ENCODE measurements at places on chromosomes 7 and 10.

- H3K36me3 ChIP-seq = peaks cover 37% of the 10 kb centered on the region
- H3K27me3 ChIP-seq = no peaks in the 10 kb centered on the region
- peaks cover 8% of the 10 kb centered on the region for H3K4me1 ChIP-seq
- no peak overlapping the region for H3K27ac ChIP-seq
Observed at GRCh38 chr7:135200821-135201331, 10.4 kb downstream of the WDR91 start.

GRCh38 chr10:26485150-26485941, 47.2 kb downstream of the APBB1IP start:
- DNase-seq = peak; percentile 89
- H3K36me3 ChIP-seq = no peaks in the 10 kb centered on the region
- H3K27ac ChIP-seq = peak overlapping the region; percentile 76
- no peaks in the 10 kb centered on the region for H3K27me3 ChIP-seq

DNA sequence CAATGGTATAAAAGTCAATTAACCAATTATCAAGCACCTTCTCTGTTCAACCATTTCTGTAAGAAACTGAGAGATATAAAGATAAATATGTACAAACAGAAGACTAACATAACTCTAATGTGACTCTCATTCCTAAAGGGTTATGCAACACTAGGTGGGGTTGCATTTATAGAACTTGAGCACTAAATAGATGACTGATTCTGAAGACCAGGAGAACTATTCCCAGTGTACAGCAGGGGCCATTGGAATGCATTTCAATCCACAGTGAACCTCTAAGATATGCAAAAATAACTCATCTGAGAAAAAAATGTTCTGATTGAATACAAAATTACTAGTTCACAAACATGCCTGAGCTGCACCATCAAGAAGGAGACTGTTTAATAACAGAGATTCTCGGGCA, 341.2 kb upstream of the STEAP1 start:
- no peak overlapping the region for H3K4me3 ChIP-seq
- no peak overlapping the region for H3K27ac ChIP-seq
- no peaks in the 10 kb centered on the region for H3K27me3 ChIP-seq
- no peaks in the 10 kb centered on the region for H3K4me1 ChIP-seq

- H3K27ac ChIP-seq = peak overlapping the region; percentile 100
- peaks cover 3% of the 10 kb centered on the region for H3K4me1 ChIP-seq
- H3K27me3 ChIP-seq = no peaks in the 10 kb centered on the region
- no peaks in the 10 kb centered on the region for H3K36me3 ChIP-seq
- peak; percentile 33 for DNase-seq
Observed at GRCh38 chr7:32890010-32890792, 1.4 kb downstream of the KBTBD2 start.

GRCh38 chr7:13920053-13920697, 69.3 kb downstream of the ETV1 start:
- no peaks in the 10 kb centered on the region for H3K27me3 ChIP-seq
- no peak overlapping the region for H3K4me3 ChIP-seq
- no peaks in the 10 kb centered on the region for H3K36me3 ChIP-seq
- H3K4me1 ChIP-seq = no peaks in the 10 kb centered on the region
- peak; percentile 37 for DNase-seq

DNA sequence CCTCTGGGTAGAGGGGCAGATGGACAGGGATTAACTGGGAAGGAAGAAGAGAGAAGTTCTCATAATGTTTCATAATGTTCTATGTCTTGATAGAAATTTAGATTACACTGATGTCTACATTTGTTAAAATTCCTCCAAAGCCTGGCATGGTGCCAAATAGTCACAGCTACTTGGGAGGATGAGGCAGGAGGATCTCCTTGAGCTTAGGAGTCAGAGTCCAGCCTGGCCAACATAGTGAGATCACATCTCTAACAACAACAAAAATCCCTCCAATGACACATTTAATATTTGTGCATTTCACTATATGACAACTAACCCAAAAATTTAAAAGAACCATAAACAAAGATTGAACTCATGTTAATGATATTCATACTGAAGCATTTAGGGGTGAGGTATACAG, 33.0 kb upstream of the PPP1R3C start:
- H3K36me3 ChIP-seq = no peaks in the 10 kb centered on the region
- no peaks in the 10 kb centered on the region for H3K27me3 ChIP-seq
- no peak for DNase-seq
- no peak overlapping the region for H3K27ac ChIP-seq
- H3K4me3 ChIP-seq = no peak overlapping the region

GRCh38 chr7:80078159-80078731, 56.4 kb upstream of the GNAI1 start:
- no peaks in the 10 kb centered on the region for H3K36me3 ChIP-seq
- peak; percentile 5 for DNase-seq
- H3K4me1 ChIP-seq = no peaks in the 10 kb centered on the region
- H3K4me3 ChIP-seq = no peak overlapping the region
- H3K27ac ChIP-seq = no peak overlapping the region

DNA sequence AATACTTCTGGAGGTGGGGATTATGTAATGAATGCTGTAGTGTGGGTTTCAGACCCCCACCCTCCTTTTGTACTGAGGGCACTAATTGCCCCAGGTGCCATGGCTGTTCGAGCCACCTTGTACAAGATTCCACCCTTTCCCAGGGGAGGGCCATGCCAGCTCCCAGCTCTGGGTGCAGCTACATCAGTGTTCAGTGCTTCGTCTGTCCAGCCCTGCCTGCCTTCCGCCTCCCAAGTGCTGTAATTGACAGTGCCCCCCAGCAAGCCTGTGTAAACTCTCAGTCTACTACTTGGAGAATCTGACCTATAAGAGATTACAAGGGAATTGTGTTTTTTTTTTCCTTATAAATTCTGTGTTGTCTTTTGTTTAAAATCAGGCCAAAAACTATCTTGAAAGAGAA, 33.0 kb downstream of the GTF2I start:
- H3K27ac ChIP-seq = no peak overlapping the region
- H3K27me3 ChIP-seq = no peaks in the 10 kb centered on the region
- no peak for DNase-seq
- H3K4me1 ChIP-seq = no peaks in the 10 kb centered on the region
- peaks cover 39% of the 10 kb centered on the region for H3K36me3 ChIP-seq

DNA sequence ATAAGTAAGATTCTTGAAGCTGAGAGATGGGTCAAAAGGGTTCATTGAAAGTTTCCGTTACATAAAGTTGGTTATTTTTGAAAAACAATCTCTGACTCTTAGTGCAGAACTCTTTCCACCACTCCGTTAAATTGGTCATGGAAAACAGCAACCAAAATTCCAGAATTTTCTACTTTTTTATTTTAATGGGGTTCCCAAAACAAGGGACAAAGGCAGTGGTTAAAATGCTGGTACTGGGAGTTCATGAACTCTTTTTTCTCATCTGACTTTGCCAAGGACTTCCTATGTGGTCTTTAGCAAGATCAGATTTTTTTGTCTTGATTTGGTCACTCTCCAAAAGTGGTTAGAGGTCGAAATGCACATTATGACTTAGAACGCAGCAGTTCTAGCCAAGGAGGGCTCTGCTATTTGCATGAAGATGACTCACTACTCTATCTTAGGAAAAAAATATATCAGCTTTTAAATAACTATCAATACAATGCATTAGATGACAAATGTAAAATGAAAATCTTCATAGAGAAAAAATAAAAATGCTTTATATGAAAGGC, 145.7 kb downstream of the REEP3 start:
- H3K4me3 ChIP-seq = no peak overlapping the region
- no peak for DNase-seq
- H3K27ac ChIP-seq = no peak overlapping the region
- H3K27me3 ChIP-seq = no peaks in the 10 kb centered on the region
- peaks cover 3% of the 10 kb centered on the region for H3K4me1 ChIP-seq

DNA sequence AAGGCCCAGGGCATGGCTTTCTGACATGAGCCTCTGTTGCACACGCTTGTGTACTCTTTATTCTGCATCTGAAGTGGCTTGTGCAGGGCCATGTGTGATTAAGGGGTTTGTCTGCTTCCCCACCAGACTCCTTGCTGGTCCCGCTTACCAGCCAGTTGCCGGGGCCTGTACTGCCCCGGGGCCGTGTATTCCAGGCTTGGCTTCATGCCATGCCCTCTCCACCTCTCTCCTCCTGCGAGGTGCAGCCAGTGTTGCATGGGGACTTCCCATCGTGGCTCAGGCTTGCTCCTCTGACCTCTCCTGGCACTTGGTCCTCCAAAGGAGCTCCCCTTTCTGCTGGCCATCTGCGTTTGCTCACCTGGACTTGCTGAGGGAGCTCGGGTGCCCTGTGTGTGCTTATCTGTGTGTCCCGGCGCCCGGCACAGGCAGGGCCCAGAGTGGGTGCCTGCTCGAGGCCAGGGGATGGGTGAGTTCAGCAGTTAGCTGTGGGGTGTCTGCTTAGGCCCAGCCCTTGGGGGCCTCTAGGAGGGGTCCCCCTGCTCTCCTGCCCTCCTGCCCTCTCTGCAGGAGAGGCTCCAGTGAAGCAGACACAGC, 11.0 kb upstream of the C10orf143 start:
- H3K27ac ChIP-seq = no peak overlapping the region
- DNase-seq = no peak
- H3K27me3 ChIP-seq = no peaks in the 10 kb centered on the region

DNA sequence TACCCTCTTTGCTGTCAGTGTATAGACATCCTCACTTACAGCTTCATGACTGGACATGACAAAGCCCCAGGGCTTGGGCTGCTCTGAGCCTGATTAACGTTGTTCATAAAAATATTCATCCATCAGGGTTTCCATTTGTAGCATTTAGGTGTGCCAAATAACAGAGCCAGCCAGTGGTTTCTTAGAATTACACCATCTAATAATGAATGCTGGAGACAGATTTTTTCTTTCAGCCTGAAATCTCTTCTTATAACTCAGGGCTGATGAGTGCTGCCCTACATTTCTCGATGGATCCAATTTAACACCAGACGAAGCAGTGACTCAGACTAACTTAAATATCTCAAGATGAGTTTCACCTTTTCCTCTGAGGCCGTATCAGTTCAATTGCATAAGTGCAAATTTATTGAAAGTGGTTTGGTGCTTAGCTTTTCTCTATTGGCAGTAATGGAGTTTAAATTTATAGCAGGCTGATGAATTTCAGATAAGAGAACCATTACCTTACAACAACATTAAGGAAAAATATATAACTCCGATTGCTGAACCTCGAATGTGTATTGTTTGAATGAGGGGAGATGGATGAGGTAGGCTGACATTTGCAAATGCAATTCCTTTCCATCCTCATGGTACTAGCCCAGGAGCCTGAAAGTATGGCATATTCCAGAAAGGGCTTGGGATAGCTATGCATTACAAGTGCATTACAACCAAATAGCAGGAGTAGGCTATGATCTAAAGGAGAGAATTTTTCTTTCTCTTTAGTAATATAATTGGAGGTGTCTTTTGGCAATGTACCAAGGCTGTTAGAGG, 900.6 kb downstream of the KCNMA1 start:
- no peak for DNase-seq
- no peaks in the 10 kb centered on the region for H3K36me3 ChIP-seq
- H3K27me3 ChIP-seq = no peaks in the 10 kb centered on the region
- H3K4me1 ChIP-seq = no peaks in the 10 kb centered on the region
- no peak overlapping the region for H3K27ac ChIP-seq
- no peak overlapping the region for H3K4me3 ChIP-seq

- H3K27me3 ChIP-seq = no peaks in the 10 kb centered on the region
- H3K4me1 ChIP-seq = no peaks in the 10 kb centered on the region
- no peak overlapping the region for H3K4me3 ChIP-seq
- no peak overlapping the region for H3K27ac ChIP-seq
- no peaks in the 10 kb centered on the region for H3K36me3 ChIP-seq
Observed at GRCh38 chr10:67612577-67613537, 83.1 kb downstream of the CTNNA3 start.

- no peak overlapping the region for H3K27ac ChIP-seq
- peaks cover 15% of the 10 kb centered on the region for H3K36me3 ChIP-seq
- no peaks in the 10 kb centered on the region for H3K4me1 ChIP-seq
- DNase-seq = no peak
- H3K4me3 ChIP-seq = no peak overlapping the region
- no peaks in the 10 kb centered on the region for H3K27me3 ChIP-seq
Observed at GRCh38 chr7:99331002-99331401, 5.3 kb downstream of the ARPC1A start.

DNA sequence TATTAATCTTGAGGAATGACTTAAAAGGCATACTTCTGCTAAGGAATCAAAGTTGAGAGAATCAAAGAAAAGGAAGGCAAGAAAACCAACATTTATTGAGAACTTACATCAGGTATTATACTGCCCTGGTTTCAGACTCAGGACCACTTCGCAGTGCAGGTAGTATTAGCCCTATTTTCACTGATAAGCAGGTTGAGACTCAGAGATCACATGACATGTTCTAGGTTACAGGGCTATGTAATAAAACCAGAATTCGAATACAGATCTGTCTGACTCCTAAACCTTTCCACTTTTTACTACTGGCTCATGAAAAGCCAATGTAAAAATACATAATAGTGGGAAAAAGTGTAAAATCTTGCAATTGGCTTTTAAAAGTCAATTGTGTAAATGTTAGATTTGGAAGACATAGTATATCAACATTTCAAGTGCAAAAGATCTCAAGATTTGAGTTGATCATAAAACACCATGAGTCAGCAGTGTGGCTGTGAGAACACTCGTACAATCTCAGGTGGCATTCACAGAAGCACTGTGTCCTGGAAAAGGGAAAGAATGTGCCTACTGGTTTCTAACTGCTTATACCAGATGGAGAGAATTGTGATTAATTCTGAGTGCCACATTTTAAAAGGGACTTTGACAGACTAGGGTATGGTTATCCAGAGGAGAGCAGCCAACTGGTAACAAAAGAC, 195.8 kb upstream of the MKLN1 start:
- no peak overlapping the region for H3K4me3 ChIP-seq
- no peak overlapping the region for H3K27ac ChIP-seq
- no peaks in the 10 kb centered on the region for H3K4me1 ChIP-seq

- peak overlapping the region; percentile 87 for H3K27ac ChIP-seq
- no peaks in the 10 kb centered on the region for H3K27me3 ChIP-seq
- peak; percentile 2 for DNase-seq
- no peaks in the 10 kb centered on the region for H3K36me3 ChIP-seq
- H3K4me3 ChIP-seq = peak overlapping the region; percentile 96
- no peaks in the 10 kb centered on the region for H3K4me1 ChIP-seq
Observed at GRCh38 chr10:12042409-12042796, 206 bp downstream of the UPF2 start.

DNA sequence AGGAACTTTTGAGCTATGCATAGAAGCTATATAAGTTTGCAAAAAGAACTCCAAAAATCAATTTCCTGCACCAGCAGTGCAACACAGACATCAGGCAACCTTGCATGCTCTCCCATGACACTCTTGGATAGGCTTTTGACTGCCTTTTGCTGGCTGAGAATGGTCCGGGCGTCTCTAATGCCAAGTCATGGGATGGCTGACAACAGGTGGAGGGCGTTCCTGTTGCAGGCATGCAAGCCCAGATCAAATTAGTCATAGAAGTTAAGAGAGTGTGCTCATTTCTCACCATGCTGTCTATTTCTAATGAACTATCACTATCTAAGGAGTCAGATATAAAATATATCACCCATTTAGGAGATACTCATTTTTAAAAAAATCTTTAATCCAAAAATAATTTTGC, 8.4 kb downstream of the PLCE1 start:
- H3K27ac ChIP-seq = no peak overlapping the region
- no peaks in the 10 kb centered on the region for H3K36me3 ChIP-seq
- DNase-seq = no peak
- peaks cover 2% of the 10 kb centered on the region for H3K4me1 ChIP-seq
- no peak overlapping the region for H3K4me3 ChIP-seq
- no peaks in the 10 kb centered on the region for H3K27me3 ChIP-seq
